DMS153 (cell line): ENCODE measurements at places on chromosomes 12 and 14.

GRCh38 chr12:69415471-69416275 is 54.5 kb upstream of the FRS2 start:
- DNase-seq = no peak

DNA sequence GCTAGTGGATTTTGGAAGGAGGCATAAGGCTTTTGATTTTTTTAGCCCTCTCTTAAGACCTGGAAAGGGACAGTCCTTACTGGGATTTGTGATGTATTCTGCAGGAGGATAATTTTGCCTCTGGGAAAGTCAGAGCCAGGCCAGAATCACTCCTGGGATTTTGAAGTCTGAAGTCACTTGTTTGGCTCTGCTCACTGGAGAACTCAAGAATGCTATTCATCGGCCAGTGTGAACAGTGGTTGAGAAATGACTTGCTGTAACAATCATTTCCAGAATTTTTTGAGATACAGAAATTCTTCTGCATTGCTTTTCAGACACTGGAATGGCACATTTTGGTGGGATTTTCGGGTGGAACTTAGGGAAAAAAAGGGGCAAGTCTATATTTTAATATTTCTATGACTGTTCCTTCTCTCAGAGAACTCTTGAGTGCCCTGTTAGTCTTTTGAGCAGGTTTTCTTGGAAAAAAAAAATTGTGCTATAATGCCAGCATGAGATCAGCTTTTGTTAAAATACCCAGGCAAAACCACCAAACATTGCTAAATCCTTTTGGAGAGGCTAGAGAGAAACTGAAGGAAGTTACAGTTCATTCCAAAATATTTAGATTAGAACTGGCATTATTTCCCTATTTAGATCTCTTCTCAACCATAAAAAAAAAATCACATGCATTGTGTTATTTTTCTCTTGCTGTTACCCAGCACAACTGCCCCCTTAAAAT is 26.1 kb upstream of the BHLHE41 start:
- DNase-seq = no peak

DNA sequence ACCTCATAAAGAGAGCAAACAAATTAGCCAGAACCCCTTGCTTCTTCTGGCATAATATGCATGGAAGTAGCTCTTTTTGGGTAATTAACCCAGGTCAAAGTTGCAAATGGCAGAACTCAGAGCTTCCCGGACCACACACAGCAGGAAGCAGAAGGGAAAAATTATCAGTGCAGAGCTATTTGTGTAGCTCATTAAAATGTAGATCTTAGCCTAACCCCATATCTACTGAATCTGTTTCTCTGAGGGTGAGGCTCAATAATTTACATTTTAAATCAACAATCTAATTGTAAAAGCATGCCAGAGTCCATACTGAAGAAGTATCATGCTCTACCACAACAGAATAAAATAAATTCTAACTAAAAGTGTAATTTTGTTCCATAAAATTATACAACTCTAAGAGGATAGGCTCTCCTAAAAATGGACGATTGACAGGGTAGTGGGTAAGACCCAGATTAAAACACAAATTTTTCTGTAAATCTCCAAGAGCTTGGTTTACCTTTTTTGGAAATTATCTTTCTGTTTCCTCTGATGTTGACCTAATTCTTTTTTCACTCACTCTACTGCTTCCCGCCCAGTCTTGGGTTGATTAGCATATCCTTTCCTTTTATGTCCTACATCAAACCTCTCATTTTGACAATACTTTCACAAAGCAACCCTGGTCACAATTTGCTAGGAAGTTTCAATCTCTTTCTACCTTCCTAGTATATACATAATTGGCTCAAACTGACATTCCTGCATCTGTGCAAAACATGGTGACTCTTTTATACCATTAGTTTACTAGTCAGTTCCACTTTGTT is 213.3 kb upstream of the SLC16A7 start:
- no peak for DNase-seq

- DNase-seq = no peak
Measured at GRCh38 chr14:23025151-23025814, 9.4 kb downstream of the PSMB5 start.

DNA sequence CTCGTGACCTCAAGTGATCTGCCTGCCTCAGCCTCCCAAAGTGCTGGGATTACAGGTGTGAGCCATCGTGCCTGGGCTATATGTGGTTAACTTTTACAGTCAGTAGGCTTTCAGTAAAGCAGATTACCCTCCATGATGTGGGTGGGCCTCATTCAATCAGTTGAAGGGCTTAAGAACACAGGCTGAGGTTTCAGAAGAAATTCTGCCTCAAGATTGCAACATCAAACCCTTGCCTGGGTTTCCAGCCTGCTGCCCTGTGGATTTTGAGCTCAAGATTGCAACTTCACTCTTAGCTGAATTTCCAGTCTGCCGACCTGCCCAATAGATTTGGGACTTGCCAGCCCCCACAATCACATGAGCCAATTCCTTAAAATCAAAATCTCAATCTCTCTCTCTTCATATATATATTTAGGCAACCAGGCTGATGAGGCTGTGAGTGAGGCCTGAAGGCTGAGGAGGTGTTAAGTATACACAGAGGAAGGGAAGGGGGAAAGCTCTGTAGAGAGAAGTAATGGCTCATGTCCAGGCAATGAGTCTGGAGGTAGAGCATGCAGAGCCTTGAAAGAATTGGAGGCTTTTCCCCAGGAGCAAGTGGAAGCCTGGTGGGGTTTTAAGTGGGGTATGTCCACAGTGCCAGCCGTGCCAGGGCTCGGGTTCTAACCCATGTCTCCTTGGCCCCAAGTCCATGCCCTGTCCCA is 33.3 kb upstream of the ACTN1 start:
- DNase-seq = no peak
